ENCODE measurements at places on chromosomes 5 and 9. TPM values are rescaled to one million over a fixed set of nuclear protein-coding genes. Genes with fewer than 3 reads are reported as not detected.

DNA sequence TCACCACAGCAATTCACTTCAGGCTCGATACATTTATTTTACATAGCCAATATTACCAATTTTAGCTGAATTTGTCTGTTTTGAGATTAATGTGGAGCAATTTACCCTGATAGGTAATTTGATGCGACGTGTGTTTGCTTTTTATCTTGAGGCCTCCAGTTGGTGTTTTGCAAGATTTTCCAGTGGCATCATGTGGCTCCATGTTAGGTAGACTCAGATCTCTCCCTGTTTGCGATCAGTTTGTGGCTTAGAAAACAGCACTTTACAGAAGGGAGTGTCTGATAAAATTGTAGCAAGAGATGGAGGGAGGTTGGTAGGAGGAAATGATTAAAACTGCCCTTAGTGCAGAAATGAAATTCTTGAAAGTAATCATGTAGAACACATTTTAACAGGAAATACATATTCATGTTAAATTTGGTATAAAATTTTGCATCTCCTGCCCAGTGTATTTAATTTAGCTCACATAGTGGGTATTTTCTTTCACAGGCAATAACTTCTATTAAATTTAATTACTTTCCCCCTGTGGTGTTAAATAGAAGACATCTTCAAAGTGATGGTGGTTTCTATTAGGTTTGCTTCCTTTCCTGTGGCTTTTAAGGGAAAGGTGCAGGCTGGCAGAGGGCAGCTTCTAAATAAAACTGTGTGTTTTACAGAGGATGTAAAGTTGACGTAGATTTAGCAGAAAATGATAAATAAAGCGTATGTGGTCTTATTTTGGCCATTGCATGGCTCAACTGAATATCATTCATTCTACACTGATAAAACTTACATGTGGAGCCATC is 135.8 kb downstream of the KDM4C start:
- peaks cover 47% of the 10 kb centered on the region for H3K36me3 ChIP-seq
- peaks cover 39% of the 10 kb centered on the region for H3K4me1 ChIP-seq
- peak overlapping the region; percentile 55 for H3K4me3 ChIP-seq
- H3K27me3 ChIP-seq, result no peaks in the 10 kb centered on the region
- DNase-seq, result no peak

DNA sequence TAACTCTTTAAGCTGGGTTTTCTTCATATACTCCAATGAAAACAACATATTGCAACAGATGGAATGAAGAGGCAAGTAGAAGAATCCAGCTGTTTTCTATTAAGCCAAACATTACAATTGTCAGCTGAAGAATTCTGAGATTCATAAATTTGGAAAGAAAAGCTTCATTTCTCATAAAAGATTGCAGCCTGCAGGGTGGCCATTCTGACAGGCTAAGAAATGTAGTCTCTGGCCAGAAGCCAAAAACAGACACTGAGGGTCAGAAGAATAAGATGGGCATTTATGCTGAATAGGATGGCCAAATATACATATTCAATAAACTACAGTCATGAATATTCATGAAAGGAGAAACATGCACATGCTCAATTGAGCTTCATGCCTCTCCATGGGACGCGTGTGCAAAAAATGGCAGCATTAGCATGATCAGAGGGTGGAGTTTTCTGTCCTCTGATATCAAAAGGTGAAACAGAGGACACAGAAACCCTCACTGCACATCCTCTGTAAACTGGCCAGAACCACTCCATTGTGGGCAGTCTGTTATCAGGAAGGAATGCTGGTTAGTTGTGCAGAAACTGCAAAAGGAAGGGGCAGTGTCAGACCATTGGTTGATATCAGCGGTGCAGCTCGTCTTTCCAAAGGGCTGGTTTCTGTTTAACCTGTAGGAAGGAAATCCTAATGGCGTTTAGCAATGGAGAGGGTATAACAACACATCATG is 50.2 kb downstream of the FXN start:
- no peaks in the 10 kb centered on the region for H3K4me1 ChIP-seq
- no peaks in the 10 kb centered on the region for H3K36me3 ChIP-seq
- H3K4me3 ChIP-seq, result no peak overlapping the region
- DNase-seq, result no peak
- no peak overlapping the region for H3K27ac ChIP-seq
- no peaks in the 10 kb centered on the region for H3K27me3 ChIP-seq

GRCh38 chr5:82766206-82766605 is 311.0 kb downstream of the TMEM167A start:
- H3K36me3 ChIP-seq, result no peaks in the 10 kb centered on the region
- H3K4me3 ChIP-seq, result no peak overlapping the region
- H3K27me3 ChIP-seq, result peaks cover 2% of the 10 kb centered on the region
- DNase-seq, result no peak
- H3K4me1 ChIP-seq, result no peaks in the 10 kb centered on the region

DNA sequence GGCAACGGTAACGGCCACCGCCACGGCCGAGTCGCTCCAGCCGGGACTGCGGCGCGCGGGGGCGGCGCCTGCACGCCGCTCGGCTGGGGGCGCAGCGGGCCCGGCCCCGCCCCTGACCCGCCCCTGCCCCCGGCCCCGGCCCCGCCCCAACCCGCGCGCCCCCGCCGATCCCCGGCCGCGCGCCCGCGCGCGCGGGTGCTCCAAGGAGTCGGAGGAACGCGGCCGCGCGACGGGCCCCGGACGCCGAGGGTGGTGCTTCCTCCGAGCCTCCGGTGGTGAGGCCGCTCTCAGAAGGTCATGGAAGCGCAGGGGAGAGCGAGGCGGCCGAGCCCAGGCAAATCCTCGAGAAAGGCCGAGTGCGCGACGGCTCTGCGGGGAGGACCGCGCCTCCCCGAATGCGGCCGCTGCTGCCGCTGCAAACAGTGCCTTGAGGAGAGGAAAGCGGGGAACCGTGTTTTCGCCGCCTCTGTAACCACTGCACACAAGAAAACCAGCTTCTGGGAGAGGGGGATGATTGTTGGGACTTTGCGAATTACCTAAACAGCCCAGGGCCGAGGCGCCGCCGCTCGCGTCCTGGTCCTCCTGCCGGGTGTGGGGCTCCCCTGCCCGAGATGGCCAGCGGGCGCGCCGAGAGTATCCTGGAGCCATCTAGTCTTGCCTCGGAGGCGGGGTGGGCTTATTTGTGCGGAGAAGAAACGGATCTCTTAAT is at the start of gene LIFR:
TSS of gene LIFR (minus strand) at position 48 of the 709 bp plus-strand sequence. CDS start 25,999 bp downstream, outside the sequence.
- H3K36me3 ChIP-seq, result no peaks in the 10 kb centered on the region
- H3K4me3 ChIP-seq, result peak within 1 kb of the TSS; percentile 71
- no peak within 1 kb of the TSS for H3K27ac ChIP-seq

GRCh38 chr5:108953940-108954339 is 206.2 kb downstream of the FER start:
- no peak for DNase-seq
- no peak overlapping the region for H3K4me3 ChIP-seq
- no peaks in the 10 kb centered on the region for H3K4me1 ChIP-seq
- H3K27me3 ChIP-seq, result no peaks in the 10 kb centered on the region
- no peak overlapping the region for H3K27ac ChIP-seq

GRCh38 chr5:132797651-132798050 is 15.5 kb upstream of the SOWAHA start:
- peaks cover 26% of the 10 kb centered on the region for H3K27me3 ChIP-seq
- H3K27ac ChIP-seq, result no peak overlapping the region
- H3K36me3 ChIP-seq, result no peaks in the 10 kb centered on the region
- DNase-seq, result no peak
- no peak overlapping the region for H3K4me3 ChIP-seq

- H3K4me3 ChIP-seq, result no peak overlapping the region
- no peak for DNase-seq
- peaks cover 72% of the 10 kb centered on the region for H3K36me3 ChIP-seq
- H3K27me3 ChIP-seq, result no peaks in the 10 kb centered on the region
Measured at GRCh38 chr5:172059661-172060100, 53.2 kb upstream of the FBXW11 start.

GRCh38 chr5:96962540-96962991 is 26.7 kb downstream of the LNPEP start:
- H3K4me1 ChIP-seq, result peaks cover 66% of the 10 kb centered on the region
- no peaks in the 10 kb centered on the region for H3K27me3 ChIP-seq
- H3K4me3 ChIP-seq, result peak overlapping the region; percentile 50
- H3K27ac ChIP-seq, result peak overlapping the region; percentile 94
- DNase-seq, result no peak
- peaks cover 47% of the 10 kb centered on the region for H3K36me3 ChIP-seq

GRCh38 chr5:142874540-142874939 is 104.4 kb downstream of the ARHGAP26 start:
- peaks cover 2% of the 10 kb centered on the region for H3K4me1 ChIP-seq
- no peaks in the 10 kb centered on the region for H3K36me3 ChIP-seq
- no peaks in the 10 kb centered on the region for H3K27me3 ChIP-seq
- no peak overlapping the region for H3K4me3 ChIP-seq

GRCh38 chr9:37209431-37210386 is 89.3 kb downstream of the ZCCHC7 start:
- H3K4me3 ChIP-seq, result no peak overlapping the region
- peaks cover 25% of the 10 kb centered on the region for H3K4me1 ChIP-seq
- H3K27me3 ChIP-seq, result no peaks in the 10 kb centered on the region
- no peak for DNase-seq

GRCh38 chr5:45694255-45694814 is 1.8 kb downstream of the HCN1 start:
- peaks cover 22% of the 10 kb centered on the region for H3K27me3 ChIP-seq
- H3K4me3 ChIP-seq, result no peak overlapping the region
- peaks cover 5% of the 10 kb centered on the region for H3K36me3 ChIP-seq
- no peak for DNase-seq
- H3K4me1 ChIP-seq, result peaks cover 3% of the 10 kb centered on the region

DNA sequence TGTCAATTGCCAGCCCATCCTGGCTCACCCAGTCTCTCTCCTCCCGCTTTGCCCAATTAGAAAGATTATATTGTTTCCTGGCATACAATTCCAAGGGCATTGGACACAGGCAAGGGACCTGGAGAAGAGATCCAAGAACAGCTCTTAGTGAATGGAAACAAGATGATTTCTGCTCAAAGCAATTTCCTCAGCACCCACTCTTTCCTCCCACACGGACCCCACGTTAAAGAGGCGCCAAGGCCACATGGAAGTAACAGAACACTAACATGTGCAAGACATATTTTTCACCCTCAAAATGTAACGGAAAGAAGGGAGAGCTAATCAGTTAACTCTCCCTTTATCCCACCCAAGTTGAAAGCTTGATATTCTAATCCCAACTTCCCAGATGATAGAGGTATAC is 111.2 kb downstream of the LHFPL2 start:
- DNase-seq, result no peak
- H3K27ac ChIP-seq, result no peak overlapping the region
- no peak overlapping the region for H3K4me3 ChIP-seq
- no peaks in the 10 kb centered on the region for H3K4me1 ChIP-seq
- H3K27me3 ChIP-seq, result peaks cover 35% of the 10 kb centered on the region

DNA sequence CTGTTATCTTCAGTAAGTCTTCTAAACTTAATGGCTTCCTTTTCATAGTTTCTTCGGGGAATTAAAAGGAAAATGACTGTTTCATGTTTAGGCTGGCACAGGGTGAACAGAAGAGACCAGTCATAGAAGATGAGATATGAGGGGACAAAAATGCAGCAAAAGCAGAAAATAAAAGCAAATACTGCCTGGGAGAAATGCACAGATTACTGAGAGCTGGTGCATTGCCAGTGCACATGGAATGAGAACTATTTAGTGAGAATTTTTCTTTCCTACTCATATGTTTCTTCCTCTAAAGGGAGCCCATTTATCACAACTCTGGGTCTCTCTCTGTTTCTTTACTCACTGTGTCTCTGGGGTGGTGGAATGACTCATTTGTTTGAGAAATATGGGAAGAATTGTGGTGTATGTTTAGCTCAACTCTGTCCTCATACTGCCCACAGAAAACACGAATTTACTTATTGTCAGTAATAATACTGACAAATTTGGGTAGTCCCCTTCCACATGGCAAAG is 25.9 kb upstream of the ANKRD55 start:
- no peak for DNase-seq
- peaks cover 4% of the 10 kb centered on the region for H3K4me1 ChIP-seq
- no peaks in the 10 kb centered on the region for H3K36me3 ChIP-seq
- H3K4me3 ChIP-seq, result no peak overlapping the region

DNA sequence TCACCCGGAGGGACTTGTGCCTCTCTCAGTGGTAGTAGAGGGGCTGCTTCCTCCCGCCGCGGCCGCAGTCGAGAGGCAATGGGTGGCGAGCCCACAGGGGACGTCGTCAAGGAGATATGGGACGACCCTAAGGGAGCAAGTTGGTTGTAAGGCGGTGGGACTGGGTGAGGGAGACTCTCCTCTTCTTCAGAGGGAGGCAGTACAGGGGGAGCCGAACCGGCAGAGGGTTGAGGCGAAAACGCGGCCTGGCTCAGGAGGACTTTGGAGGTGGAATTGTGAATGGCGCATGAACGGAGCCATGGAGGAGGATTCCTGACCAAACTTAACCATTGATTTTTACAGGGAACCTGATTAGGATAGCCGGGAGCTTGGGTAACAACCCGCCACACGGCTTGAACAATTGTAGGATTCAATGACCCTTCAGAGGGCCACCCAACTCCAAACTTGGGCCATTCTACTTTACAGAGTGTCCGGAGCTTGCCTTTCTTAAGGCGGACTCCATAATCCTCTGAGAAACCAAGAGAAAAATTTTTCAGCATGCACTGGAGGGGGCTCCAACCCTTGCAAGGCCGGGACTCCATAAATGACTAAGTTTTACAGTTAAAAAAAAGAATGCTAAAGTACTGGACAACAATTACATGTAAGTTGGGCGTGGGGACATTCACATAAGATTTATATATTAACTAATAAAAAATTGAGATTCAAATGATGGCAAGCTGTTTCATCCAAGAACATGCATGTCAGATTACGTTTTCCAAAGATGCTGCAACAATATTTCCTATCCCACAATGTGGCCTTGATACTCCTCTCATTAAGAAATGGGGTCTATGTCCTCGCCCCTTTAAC is 19.4 kb upstream of the RHOBTB3 start:
- H3K4me3 ChIP-seq, result no peak overlapping the region
- H3K4me1 ChIP-seq, result peaks cover 12% of the 10 kb centered on the region
- no peaks in the 10 kb centered on the region for H3K36me3 ChIP-seq
- H3K27me3 ChIP-seq, result peaks cover 17% of the 10 kb centered on the region
- DNase-seq, result no peak
- H3K27ac ChIP-seq, result no peak overlapping the region

- H3K4me3 ChIP-seq, result no peak overlapping the region
- H3K27ac ChIP-seq, result no peak overlapping the region
- no peak for DNase-seq
- peaks cover 5% of the 10 kb centered on the region for H3K36me3 ChIP-seq
- H3K4me1 ChIP-seq, result no peaks in the 10 kb centered on the region
Measured at GRCh38 chr5:148372893-148373292, 10.9 kb upstream of the FBXO38 start.

DNA sequence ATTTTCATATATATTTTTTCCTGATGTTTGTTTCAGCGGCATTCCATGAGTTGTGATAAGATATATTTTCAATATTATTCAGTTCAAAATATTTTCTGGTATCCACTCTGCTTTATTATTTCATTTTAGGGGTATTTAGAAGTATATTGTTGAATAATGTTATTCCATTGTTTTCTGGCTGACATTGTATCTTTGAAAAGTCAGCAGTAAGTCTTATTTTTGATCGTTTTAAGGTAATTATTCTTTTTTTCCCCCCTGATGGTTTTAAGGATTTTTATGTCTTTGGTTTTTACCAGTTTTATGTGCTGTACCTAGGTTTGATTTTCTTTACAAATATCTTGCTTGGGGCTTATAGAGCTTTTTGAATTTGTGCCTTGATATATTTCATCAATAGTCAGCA is 6.6 kb upstream of the GLRA1 start:
- H3K4me3 ChIP-seq, result no peak overlapping the region
- DNase-seq, result no peak
- H3K27me3 ChIP-seq, result peaks cover 5% of the 10 kb centered on the region
- no peaks in the 10 kb centered on the region for H3K4me1 ChIP-seq
- H3K36me3 ChIP-seq, result no peaks in the 10 kb centered on the region

The BTNL3 gene
- not detected for total RNA-seq

The COX7C gene
- 350 TPM for total RNA-seq

The CDC20B gene
- 0.75 TPM for total RNA-seq

The TEX48 gene
- 1.6 TPM for total RNA-seq

The SECISBP2 gene
- total RNA-seq, result 36.1 TPM

The WDR38 gene
- total RNA-seq, result not detected
